ENCODE measurements at places on chromosomes 5 and 9.

DNA sequence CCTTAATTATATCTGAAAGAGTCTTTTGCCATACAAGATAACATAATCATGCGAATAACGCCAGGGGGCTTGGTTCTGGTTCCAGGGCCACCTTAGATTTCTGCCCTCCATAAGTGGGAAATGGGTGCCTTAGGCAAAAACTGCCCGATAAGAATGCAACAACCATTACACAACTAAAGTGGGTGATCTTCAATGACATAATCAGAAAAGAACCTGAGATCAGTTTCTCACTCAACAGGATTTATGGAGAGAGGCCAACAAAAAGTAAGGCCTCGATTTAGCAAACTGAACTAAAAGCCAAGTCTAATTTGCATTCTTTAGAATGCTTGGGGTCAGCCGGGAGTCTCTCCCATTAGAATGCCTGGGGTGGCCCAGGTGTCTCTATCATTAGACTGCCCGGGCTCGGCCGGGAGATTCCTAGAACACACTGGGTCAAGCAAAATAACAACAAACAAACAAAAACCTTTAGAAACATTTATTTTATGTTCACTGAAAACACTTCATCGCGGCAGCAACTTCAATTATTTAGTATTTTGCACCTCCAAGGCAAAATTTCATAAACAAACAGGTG is 194.8 kb downstream of the AUH start:
- no peak for DNase-seq

GRCh38 chr9:93235300-93235960 is 51.5 kb downstream of the WNK2 start:
- DNase-seq: no peak

GRCh38 chr5:173242675-173243121 is 7.7 kb upstream of the NKX2-5 start:
- DNase-seq: no peak

DNA sequence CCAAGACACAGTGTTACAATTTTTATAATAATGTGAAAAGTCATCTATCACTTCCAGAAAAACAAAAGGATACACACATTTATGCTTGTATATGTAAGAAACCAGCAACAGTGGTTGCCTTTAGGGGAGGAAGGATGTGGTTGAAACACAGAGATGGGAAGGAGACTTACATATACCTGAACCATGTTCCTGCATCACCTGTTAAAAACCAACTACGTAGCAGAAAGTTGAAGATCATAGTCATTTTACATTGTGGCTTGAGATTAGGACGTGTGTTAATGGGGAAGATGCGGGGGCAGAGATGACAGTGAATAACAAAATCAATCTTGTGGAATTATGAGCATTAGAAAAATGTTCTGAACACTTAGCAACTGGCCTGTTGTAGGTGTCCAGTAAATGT is 307.3 kb downstream of the MLLT3 start:
- DNase-seq: no peak

DNA sequence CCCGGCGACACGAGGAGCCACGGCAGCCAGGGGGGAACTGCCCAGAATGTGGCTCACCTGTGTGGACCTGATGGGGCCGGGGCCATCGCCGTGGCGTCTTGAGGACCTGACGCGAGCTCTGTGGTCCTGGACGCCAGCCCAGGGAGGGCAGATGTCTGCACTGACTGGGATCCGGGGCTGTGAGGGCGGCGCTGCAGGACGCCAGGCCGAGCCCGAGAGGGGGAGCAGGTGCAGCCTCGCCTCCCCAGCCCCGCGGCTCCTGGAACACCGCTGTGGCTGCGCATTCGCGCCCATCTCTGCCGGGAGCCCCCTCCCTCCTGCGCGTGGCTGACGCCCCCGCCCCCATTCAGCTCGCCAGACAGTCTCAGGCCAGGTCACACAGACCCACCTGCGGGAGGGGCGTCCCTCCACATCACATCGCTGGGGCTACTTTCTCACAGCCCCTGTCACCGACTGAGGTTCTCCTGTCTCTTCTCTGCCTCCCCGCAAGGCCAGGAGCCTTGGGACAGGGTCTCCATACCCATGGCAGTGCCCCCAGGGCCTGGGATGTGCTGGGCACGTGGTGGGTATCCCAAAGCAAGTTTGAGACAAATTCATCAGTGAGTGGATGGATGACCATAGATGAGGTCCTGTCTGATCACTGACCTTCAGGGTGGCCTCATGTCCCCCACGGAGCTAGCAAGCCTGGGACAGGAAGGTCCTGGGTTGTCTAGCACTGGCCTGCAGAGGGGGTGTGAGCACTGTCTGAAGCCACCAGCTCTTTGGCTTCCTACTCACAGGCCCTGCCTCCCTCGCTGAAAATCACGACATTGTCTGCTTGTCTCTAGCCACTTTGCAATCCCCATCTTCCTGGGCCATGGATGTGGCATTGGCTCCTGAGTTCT is 47.3 kb downstream of the RASGEF1C start:
- no peak for DNase-seq

DNA sequence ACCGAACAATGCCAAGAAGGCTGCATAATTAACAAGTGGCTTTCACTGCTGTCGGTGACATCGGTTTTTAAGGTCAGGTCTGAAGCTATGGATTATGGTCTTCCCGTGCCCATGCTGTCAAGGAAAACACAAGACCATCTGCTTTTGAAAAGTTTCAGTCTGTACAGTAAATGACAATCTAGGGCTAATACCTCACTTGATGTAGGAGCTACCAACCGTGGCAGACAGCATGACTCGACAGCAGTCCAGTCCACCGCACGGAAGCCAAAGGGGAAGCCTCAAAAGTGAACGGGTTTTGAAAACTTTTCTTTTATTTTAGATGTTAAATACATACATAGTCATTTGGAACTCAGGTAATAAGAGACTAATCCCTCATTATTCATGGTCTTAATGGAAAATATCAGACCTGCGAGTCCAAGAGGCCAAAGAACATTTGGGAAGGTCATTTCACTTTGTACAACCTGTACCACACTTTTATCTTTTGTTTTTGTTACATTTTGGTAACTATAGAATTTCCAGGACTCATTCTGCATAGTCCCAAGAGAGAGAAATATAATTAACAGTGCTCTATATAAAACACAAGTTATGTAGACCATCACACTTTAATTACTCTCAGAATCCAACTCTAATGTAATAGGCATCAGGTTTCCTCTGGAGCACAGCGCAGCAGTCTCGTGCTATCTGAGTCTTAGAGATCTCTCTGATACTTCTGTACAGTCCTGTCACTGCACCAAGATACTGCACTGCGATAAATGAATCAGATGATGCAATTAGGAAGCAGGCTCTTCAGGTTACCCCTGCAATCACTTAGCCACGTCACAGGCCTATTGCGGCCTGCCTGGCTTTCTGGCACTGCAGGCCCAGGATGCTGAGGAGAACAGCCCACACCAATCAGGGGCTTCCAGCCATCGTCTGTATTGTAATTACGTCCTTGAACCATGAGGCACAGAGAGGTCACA is 184.9 kb downstream of the FANCC start:
- no peak for DNase-seq

- DNase-seq: no peak
Observed at GRCh38 chr5:72210888-72211678, 103.8 kb downstream of the MAP1B start.

DNA sequence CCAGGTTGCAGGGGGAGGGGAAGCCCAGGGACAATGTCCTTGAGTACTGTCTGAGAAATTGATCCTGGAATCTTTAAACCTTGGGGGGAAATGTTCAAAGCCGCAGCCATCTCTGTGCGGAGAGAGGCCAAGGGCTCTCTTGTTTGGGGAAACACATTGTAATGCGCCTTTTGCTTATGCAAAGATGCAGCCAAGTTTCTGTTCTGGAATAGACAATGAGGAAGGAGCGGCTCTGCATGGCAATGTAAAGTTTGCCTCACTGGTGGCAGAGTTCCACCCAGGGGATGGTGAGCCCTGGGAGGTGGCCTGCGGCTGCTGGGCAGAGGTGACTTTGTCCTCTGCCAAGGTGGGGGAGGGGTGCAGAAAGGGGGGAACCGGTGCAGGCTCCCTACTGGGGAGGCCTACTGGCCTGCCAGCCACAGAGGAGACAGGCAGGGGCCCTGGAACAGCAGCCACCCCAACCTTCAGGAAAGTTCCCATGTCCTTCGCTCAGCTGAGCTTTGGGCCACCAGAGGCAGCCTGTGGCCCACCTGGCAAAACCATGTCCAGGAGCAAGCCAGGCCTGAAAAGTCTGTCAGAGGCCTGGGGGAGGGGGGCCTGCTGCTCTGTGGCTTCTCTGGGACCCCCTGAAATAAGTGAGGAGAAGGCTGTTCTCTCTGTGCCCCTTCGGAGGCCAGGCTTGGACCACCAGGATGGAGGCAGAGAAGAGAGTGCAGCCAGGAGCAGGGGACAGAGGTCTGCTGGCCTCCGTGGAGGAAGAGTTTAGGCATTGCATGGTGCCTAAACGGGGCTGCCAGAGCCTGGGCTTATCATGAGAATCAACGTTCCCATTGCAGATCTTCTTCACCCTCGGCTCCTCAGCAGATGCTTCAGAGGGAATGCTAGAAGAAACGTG is 127.8 kb downstream of the ZNF354C start:
- no peak for DNase-seq

DNA sequence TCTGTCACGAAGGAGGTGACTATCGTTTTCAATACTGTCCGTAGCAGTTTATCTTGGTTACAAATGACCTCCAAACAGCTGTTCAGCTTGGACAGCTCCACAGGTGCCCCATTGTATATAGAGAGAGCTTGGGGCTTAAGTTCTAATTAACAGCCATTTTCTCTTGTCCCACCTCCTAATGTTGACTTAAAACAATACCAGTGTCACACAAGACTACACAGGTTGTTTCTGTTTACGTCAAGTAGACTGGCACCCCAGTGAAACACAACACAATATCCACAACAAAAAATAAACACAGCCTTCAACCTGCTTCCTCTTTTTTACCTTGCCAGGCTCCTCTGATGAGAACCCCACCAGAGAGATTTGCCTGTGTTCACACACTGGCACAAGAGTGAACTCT is 39.8 kb upstream of the TLE1 start:
- DNase-seq: no peak

GRCh38 chr5:26482810-26483375 is 555.5 kb downstream of the CDH9 start:
- DNase-seq: no peak

GRCh38 chr5:168366116-168366515 is 74.7 kb downstream of the WWC1 start:
- DNase-seq: no peak

GRCh38 chr5:106849266-106849665 is 821.5 kb downstream of the EFNA5 start:
- DNase-seq: no peak

- no peak for DNase-seq
Observed at GRCh38 chr5:56574778-56575177, 240.6 kb upstream of the MAP3K1 start.

DNA sequence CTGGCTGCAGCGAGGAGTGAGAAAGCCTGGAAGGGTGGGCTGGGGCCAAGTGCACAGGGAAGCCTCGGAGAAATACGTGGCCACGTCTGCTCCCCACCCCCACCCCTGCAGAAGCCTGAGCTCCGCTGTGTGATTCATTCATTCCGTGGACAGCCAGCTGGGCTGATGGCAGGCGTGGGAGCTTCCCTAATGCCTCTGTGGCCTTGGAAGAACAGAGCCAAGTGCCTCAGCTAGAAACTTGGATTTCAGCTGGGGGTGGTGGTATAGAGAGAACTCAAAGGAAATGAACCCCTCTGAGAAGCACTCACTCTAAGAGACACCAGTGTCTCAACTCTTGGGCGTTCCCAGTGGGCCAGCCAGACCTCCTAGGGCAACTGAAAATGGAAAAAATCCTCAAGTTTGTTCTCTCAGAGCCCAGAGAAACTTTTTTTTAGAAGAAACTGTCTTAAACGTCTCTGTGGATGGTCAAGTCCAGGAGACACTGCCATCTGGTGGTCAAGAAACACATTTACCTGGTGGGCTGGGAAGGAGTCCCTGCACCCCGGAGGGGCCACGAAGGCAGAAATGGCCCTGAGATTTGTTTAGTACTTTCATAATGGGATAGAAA is 18.0 kb downstream of the ATOX1 start:
- DNase-seq: peak; percentile 25

GRCh38 chr9:117156144-117156688 is 258.6 kb downstream of the ASTN2 start:
- DNase-seq: no peak

GRCh38 chr9:134644725-134645606 is 3.4 kb downstream of the COL5A1 start:
- no peak for DNase-seq

- no peak for DNase-seq
Observed at GRCh38 chr5:62794456-62794855, 215.8 kb downstream of the LRRC70 start.

GRCh38 chr5:52727020-52727419 is 60.7 kb upstream of the ITGA1 start:
- DNase-seq: no peak

DNA sequence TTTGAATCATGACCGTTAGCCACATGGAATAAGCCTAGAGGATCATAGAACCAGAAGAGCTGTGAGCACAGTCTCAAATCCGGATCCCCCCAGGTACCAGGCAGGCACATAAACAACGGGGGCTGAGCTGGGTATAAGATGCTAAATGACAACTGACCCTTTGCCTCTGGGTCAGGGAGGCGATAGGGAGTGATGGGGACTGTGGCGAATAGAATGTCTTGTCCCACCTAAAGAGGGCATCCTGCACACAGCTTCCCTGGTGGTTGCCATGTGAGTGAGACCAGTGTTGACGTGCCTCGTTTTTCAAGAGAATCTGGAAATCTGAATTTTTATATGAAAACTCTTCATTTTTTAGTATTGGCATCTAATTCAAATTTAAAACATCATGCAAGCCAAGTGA is 33.6 kb downstream of the SLC6A7 start:
- DNase-seq: no peak

DNA sequence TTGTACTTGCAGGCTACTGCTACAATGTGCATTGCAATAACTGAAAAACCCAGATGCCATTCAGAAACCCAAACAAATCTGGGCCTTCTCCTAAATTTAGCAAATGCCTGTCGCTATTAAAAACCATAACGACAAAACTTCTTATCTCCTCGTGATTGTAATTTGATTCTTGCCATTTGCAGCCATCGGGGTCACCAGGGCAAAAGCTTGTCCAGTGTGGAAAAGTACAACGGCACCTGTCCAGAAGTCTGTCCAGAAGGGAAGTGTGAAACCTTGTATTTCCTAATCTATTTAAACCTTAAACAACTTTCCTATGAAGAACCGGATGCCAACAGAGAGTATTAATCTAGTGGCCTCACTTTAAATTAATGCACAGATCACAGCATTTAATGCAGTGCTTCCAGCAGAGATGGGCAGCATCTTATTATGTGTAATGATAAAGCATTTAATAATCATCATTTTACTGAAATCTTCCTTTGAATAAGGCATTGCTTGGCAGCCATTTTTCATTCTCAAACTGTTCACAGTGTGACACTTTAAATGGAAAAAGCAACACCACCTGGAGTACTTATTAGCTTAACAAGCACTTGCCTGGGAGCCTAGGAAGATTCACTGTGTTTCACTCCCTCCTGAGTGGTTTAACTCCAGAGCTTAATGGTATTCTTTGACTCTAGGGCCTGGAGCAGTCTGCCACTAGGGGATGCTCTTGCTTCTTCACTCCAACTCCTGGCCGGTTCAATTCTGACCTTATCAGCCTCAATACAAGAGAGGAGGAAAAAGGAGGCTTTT is 4.9 kb upstream of the C7 start:
- DNase-seq: no peak

GRCh38 chr9:29332789-29333188 is 1759.5 kb upstream of the C9orf72 start:
- no peak for DNase-seq

Measured in effector CD4-positive, alpha-beta T cell (primary cell).